ENCODE measurements at places on chromosomes 1 and 21. TPM values are rescaled to one million over a fixed set of nuclear protein-coding genes. Genes with fewer than 3 reads are reported as not detected.

LDLRAD1 gene
- polyA plus RNA-seq, result not detected

CYP4A11 gene
- polyA plus RNA-seq, result 0.03 TPM

ADAMTS5 gene
- polyA plus RNA-seq, result 16.0 TPM

MTARC2 gene
- 35.0 TPM for polyA plus RNA-seq

CD53 gene
- 59.0 TPM for polyA plus RNA-seq

MYBPH gene
- 0.34 TPM for polyA plus RNA-seq

ITGB2 gene
- polyA plus RNA-seq, result 32.5 TPM

KMO gene
- 1.0 TPM for polyA plus RNA-seq

C1orf185 gene
- polyA plus RNA-seq, result not detected

BLZF1 gene
- 4.4 TPM for polyA plus RNA-seq
